ENCODE measurements at places on chromosomes 5 and 9.

GRCh38 chr5:122192497-122193496 lies 63.5 kb downstream of the ZNF474 start:
- peak; percentile 15 for DNase-seq

DNA sequence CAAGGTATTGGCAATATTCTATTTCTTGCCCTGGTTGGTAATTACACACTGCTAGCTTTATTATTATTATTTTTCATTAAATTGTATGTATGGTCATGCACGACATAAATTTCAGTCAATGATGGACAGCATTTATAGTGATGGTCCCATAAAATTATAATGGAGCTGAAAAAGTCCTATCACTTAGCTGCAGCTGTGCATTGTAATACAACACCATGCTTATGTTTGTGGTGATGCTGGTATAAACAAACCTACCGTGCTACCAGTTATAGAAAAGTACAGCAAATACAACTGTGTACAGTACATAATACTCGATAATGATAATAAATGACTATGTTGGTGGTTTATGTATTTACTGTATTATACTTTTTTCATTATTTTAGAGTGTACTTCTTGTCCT lies 65.5 kb downstream of the NR3C1 start:
- DNase-seq = no peak

GRCh38 chr5:122880749-122881148 lies 35.3 kb downstream of the SNX24 start:
- no peak for DNase-seq

GRCh38 chr9:134687556-134687955 lies 46.0 kb downstream of the COL5A1 start:
- no peak for DNase-seq

DNA sequence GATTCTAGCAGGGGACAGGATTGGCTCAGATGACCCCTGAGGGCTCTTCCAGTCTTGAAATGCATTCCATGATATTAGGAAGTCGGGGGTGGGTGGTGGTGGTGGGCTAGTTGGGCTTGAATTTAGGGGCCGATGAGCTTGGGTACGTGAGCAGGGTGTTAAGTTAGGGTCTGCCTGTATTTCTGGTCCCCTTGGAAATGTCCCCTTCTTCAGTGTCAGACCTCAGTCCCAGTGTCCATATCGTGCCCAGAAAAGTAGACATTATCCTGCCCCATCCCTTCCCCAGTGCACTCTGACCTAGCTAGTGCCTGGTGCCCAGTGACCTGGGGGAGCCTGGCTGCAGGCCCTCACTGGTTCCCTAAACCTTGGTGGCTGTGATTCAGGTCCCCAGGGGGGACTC lies 2.9 kb upstream of the MYOZ3 start:
- DNase-seq = no peak

DNA sequence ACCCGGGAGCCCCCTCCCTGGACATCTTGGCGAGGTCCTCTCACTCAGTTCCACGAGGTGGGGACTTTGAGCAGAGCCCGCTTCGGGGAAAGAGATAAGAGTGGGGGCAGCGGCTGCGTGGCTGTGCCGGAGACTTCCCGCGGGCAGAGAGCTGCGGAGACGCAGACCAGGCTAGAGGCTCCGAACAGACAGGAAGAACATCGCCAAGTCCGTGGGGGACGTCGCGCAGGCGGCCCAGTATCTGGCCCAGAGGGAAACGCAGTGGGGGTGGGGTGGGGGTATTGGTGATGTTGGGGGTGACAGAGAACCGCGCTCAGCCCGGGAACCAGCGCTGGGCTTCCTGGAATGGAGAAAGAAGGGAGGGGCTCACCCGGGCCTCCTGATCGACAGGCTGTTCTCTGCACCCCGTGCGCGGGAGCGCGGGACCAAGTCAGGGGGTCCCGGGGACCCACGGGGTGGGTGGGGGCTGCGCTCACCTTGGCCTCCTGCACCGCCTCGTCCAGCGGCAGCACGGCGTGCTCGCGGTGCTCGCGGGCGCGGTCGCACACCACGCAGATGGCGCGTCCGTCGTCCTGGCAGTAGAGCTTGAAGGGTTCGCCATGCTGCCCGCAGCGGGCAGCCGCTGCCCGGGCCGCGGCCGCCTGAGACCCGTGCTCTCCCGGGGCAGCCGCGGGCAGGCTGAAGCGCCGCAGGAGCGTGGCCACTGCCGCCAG lies 727 bp downstream of the TRIM7 start:
- DNase-seq = no peak

DNA sequence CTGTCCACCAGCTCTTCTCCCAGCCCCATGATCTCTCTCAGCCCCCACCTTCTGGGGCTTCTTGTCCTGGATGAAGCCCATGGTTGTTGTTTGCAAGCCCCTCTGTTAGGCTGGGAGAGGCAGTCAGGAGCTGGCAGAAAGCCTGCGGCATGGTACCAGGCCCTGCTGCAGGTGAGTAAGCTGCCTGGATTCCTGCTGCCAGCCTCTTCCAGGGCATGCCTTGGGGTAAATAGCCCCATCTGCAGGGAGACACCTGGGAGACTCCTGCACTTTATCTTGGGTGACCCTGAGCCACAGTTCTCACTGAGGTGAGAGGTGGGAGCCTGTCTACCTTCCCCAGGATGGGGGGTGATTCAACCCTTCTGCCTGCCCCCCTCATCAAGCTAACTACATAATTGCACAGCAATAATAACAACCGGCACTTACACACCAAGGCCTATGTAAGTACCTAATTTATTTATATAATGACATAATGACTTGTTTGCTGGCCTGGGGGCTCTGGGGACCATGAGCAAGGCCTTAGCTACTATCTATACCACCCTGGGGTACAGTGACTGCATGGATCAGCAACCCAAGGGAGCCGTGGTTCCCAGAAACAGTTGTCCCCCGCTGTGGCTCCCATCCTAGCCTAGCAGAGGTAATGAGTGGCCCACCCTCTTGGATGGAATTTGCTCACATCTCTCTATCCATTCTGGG lies 116.0 kb downstream of the PSD2 start:
- no peak for DNase-seq

GRCh38 chr5:16392718-16393117 lies 72.9 kb downstream of the ZNF622 start:
- no peak for DNase-seq

DNA sequence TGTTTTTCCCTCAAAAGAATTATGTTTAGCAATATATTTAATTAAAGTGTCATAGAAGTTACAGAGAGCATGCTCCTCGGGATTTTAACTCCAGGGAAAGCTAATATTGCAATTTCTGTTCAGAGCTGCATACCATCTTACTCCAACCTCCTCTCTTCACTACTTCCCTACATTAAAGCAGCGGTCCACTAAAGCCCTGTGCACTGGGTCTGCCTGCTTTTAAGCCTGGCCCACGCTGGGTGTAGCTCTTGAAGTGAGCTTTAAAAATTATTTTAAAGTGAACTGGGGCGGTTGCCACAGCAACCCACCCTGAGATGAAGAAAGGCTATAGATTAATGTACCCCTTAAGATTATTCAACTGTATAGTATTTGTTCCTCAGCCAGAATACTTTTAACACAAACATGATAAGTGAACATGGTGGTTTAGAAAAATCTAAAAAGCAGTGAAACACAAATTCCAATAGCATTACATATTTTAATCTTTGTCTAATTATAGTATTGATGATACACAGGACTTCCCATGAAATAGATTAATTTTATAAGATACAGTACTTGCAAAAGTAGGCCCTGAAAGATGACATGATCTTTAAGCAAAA lies 3.9 kb upstream of the MEF2C start:
- DNase-seq = no peak
